ENCODE measurements at places on chromosomes 12 and 14. TPM values are rescaled to one million over a fixed set of nuclear protein-coding genes. Genes with fewer than 3 reads are reported as not detected.

TMEM253 gene
- total RNA-seq, result not detected

GRCh38 chr12:67803278-67803993, 154.9 kb downstream of the DYRK2 start:
- DNase-seq, result no peak

- DNase-seq, result no peak
Measured at GRCh38 chr14:29391231-29391630, 536.4 kb downstream of the PRKD1 start.

- peak; percentile 91 for DNase-seq
Measured at GRCh38 chr14:73227812-73228781, 9.2 kb upstream of the PAPLN start.

GRCh38 chr12:58138424-58138823, 197.1 kb downstream of the ATP23 start:
- no peak for DNase-seq

Measured in RPMI7951 (cell line).